ENCODE measurements at places on chromosomes 7 and 10. TPM values are rescaled to one million over a fixed set of nuclear protein-coding genes. Genes with fewer than 3 reads are reported as not detected.

GRCh38 chr10:72263613-72264241 lies 10.0 kb upstream of the DDIT4 start:
- DNase-seq: no peak

TBX20 gene
- total RNA-seq: not detected

- no peak for DNase-seq
These were observed 28.7 kb downstream of the WIPI2 start for GRCh38 chr7:5218564-5219360.

DNA sequence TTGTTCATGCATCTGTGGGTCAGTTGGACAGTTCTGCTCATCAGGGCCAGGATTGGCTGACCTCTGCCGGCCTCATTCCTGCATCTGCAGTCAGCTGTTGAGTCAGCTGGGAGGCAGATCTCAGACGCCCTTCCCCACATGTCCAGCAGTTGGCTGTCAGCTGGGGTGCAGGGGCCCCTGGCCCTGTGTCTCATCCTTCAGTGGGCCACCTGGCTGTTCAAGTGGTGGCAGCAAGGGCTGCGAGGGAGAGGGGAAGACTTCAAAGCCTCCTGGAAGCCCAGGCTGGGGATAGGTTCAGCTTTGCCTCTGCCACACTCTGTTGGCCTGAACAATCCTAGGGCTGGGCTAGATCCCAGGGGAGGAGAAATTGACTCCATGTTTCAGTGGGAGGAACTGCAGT lies 33.2 kb downstream of the TACR2 start:
- no peak for DNase-seq

VAX1 gene
- total RNA-seq: 1.2 TPM

- no peak for DNase-seq
These were observed 160.2 kb downstream of the SRPK2 start for GRCh38 chr7:105228555-105228954.

DNA sequence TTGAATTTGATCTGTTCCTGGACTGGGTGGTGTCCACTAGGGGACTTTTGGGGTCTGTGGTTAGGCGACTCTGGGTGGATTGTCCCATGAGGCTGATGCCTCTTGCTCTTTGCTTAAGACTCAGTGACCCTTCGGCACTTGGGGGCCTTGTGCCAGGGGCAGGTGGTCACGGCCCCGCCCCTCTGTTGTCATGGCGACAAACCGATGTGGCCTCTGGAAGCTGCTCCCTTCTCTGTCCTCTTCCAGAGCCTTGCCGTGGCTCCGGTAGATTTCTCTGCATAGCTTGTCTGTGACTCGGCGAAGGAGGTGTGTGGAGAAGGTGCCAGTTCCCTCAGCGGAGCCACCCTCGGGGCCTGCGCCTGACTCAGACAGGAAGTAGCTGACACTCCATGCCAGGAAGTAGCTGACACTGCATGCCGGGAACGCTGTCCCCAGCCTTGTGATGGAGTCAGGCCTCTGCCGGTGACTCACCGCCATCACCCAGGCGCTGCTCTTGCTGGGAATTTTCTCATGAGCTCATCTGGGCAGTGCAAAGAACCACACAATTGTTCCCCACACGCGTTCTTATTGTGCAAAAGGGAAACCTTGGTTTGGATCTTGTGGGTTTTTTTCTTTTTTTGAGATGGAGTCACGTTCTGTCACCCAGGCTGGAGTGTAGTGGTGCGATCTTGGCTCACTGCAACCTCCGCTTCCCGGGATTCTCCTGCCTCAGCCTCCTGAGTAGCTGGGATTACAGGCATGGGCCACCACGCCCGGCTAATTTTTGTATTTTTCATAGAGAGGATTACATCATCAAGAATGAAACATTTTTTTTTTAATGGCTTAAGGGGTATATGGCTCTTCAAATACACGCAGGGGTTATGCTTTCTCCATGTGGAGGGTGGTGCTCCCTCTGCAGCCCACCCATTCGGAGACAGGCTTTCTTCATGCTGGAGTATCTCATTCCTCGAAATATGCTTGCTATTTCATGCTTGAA lies 72.6 kb downstream of the PFKFB3 start:
- DNase-seq: no peak
